AG04449 (cell line): ENCODE measurements at places on chromosomes 12 and 14.

GRCh38 chr12:97046901-97047300 is 139.8 kb downstream of the NEDD1 start:
- no peak for DNase-seq

GRCh38 chr14:46250113-46250703 is 401.4 kb downstream of the RPL10L start:
- DNase-seq = no peak

DNA sequence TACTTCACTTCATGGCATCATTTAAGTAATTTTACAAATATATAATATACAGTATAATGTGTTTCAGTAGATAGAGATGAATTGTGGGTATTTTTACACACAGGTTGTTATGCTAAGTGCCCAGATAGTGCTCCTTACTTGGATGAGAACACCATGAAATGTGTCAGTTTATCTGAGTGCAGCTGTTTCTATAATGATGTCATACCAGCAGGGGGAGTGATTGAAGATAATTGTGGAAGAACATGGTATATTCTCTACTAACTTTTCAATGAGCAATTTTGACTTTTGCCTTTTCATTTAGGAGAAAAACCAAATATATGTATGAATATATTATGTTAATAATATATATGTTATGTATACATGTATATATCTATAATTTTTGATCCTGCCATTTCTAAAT is 221.6 kb downstream of the LRRK2 start:
- DNase-seq = no peak

GRCh38 chr12:67539946-67540345 is 108.6 kb upstream of the DYRK2 start:
- DNase-seq = no peak

DNA sequence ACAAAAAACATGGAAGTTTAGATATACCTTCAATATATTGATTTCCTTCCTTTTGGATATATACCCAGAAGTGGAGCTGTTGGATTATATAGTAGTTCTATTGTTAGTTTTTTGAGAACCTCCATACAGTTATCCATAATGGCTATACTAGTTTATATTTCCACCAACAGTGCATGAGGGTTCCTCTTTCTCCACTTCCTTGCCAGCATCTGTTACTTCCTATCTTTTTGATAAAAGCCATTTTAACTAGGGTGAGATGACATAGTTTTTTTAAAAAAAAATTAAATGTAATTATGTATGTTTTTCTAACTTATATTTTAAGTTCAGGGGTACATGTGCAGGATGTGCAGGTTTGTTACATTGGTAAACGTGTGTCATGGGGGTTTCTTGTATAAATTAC is 10.0 kb upstream of the SLC38A4 start:
- no peak for DNase-seq

DNA sequence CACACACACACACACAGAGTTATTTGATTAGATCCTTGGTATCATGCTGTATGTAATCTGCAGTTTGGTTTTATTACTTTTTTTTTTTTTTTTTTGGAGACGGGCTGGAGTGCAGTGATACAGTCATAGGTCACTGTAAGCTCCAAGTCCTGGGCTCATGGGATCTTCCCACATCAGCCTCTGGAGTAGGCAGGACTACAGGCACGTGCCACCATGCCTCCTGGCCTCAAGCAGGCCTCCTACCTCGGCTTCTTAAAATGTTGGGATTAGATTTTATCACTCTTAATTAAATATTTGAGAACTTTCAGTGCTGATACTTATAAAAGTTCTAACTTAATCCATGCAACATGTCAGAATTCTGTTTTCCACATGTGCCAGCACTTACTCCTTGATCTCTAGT is 31.3 kb upstream of the PSEN1 start:
- no peak for DNase-seq

DNA sequence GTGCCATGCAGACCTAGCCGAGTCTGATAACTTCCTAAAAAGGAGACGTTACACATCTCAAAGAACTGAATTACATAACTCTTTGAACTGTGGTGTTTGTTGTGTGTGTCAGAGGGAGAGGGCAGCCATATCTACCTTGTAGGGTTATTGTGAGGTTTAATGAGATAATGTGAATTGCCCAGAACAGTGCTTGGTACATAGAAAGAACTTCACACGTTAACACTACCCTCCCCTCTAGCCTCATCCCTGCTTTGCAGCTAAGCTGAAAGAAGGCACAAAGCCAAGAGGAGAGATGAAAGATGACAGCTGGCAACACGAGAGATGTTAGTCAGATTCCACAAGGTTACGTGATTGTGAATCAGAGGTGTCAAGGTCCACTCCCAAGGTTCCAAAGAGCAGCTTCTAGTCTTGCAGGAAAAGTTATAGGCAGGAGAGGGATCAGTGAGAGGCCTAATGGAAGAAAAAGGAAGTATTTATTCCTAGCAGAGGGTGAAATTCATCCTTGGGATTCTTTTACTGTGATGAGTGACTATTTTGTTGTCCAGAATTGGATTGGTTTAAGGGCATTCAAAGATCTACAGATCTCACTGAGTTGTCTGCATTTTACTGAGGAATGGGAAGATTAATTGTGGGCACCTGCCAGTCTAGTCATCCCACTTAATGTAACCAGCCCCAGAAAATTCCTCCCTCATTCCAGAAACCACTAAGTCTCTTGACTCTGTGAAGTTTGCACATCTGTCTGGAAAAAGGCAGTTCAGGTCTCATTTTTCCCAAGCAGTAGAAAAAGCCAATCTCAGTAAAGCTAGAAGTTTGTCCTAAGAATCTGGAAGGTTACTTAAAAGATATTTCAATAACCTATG is 25.9 kb upstream of the WNK1 start:
- DNase-seq = no peak

- DNase-seq = no peak
These were observed 108.7 kb downstream of the BCAT1 start for GRCh38 chr12:24840046-24840800.

GRCh38 chr12:121789233-121789781 is 4.2 kb downstream of the RHOF start:
- DNase-seq = no peak

DNA sequence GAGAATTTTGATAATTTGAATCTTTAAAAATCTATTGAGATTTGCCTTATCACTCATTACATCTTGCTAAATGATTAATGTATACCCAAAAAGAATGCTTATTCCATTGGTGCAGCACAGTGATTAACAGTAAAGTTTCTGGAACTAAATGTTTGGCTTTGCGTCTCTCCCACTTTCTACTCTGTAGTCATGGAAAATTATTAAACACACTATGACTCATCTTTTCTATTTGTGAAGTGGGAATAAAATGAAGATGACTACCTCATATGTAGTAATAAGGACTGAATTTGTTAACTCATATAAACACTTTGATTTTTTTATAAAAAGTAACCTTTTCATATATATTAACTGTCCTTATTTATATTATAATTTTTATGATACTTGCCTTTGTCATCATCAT is 118.1 kb downstream of the RERGL start:
- DNase-seq = no peak

DNA sequence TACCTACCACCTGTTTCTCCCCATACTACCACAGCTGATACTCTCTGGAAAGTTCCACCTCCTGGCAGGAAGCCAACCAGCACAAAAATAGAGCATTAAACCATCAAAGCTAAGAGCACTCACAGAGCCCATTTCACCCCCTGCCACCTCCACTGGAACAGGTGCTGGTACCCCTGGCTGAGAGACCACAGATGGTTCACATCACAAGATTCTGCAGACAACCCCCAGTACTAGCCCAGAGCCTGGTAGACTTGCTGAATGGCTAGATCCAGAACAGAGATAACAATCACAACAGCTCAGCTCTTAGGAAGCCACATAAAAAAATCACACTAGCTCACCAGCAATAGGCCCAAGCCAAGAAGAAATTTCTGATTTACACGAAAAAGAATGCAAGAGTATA is 855.2 kb downstream of the FSCB start:
- no peak for DNase-seq

- DNase-seq = no peak
These were observed 6.9 kb downstream of the ALDH6A1 start for GRCh38 chr14:74077401-74077800.

DNA sequence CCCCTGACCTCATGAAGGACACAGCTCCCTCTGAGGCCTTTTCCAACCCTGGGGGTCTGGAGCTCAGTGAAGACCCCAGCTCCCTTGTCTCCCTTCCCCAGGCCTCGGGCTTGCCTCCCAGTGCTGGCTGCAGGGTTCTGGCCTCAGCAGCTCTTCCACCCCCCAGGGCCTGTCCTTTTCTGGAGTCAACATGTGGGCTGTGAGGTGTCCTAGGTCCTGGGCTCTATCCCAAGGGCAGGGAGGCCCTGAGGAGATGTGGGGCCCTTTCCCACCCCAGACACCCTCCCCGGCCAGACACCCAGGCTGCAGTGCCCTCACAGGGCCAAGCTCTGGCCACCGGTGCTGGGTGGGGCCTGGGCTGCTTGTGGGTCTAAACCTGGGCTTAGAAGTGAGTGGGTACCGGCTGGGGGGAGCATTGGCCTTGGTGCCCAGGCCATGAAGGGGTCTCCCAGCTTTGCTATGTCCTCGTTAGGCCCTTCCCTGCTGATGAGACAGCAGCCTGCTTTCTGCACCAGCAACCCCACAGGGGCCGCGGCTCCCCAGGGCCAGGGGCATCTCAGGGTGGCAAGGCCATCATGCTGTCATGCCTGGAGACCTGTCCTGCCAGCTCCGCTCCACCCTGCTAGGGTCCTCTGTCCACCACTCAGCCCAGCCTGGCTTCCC is 2.7 kb upstream of the CRIP2 start:
- DNase-seq = no peak

DNA sequence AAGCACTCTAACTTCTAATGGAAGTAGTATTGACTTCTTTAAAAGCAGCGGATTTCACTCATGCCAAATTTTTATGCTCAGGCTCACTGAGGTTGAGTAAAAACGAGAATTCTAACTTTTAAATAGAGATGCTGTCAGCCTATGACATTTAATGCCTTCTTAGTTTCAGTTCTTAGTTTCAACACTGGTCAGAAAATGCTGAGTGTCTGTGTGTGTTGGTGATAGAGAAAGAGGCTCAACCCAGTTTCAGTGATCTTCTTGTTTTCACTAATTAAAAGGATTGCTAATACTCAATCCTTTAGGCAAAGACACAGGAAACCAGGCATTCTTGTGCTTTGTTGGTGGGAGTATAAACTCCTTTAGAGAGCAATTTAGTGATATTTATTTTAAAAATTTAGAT is 31.0 kb downstream of the PEBP1 start:
- no peak for DNase-seq

GRCh38 chr12:65407388-65408149 is 129.1 kb downstream of the MSRB3 start:
- no peak for DNase-seq

DNA sequence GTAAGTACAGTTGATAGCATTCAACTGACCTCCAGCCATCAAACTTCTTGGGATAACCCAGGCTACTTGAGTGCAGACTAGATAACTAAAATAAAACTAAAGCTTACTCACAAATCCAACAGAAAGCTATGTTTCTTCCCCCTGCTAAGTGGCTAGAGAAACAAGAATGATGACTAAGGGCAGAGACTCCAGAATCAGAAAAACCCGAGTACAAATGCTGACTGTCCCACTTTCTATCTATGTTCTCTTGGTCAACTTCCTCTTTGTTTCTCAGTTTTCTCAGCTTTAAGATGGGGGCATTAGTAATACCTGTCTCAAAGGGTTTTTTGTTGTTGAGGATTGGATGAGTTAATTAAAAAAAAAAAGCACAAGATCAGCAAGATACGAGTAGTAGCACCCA is 6.1 kb upstream of the NUAK1 start:
- DNase-seq = no peak

DNA sequence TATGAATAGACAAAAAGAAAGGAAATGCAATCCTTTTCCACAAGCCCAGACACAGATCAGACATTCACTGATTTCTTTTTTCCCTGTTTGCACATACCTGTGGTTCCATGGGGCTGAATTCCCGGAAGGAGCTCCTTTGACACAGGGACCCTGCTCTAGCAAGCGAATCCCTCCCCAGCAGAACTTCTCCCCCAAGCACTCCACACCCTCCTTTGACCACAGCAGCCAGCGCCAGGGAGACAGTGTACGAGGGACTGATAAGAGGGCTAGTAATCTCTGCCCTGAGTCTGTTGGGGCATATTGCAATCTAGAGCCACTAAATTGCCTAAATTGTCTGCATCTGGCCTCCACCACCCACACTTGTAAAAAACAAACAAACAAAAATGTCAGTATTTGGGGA is 83.4 kb upstream of the NTF3 start:
- DNase-seq = no peak

- DNase-seq = no peak
These were observed 13.2 kb downstream of the KCNH5 start for GRCh38 chr14:63032076-63032475.

- no peak for DNase-seq
These were observed 3.2 kb downstream of the PTGES3 start for GRCh38 chr12:56684745-56685359.

DNA sequence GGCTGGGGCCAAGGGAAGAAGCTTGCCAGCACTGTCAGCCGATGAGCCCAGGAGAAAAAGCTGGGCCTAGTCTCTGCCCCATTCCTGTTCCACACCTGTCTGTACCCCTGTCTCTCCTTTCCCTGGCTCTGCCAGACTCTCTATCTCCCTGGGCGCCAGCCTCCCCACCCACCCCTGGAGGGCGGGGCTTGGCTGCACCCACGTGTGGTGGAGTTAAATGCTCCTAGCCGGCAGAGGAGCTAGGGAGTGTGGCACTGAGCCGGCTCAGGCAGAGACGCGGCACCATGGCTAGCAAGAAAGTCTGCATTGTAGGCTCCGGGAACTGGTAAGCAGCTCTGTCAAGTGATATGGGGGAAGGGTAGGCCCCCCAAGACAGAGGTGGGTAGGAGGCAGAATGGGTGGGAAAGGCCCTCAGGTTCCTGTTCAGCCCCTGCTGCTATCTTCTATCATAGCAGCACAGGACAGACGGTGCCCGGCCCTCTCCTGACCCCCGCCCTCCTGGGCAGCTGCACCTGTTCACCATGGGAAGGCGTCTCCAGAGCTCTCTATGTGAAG is at the start of gene GPD1:
GPD1 (plus strand) TSS at position 242 of the 555 bp plus-strand sequence; CDS start at position 285, 43 bp downstream.
- no peak for DNase-seq

DNA sequence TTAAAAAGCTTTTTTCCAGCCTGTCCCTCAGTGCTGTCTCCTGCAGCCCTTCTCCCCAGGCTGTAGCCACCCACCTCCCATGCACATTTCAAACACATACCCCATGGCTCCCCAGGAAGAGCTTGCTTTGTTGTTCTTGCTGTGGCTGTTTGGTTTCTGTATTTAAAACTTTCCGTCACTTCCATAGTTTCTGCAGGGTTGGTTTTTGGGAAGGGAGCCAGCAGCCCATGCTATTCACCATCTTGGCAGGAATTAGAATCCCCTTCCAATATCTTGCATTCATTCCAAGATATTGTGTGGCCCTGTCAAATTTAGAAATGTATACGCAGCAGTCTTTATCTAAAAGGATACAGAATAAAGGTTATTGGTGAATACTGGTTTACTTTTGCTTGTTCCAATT is 29.6 kb downstream of the CFAP251 start:
- DNase-seq = no peak

GRCh38 chr14:72610096-72610830 is 283.6 kb downstream of the DPF3 start:
- no peak for DNase-seq
